ENCODE measurements at places on chromosomes 7 and 10.

GRCh38 chr10:60236869-60237524, 152.7 kb downstream of the ANK3 start:
- peak; percentile 60 for DNase-seq

GRCh38 chr10:72597897-72598296, 28.0 kb downstream of the MICU1 start:
- peak; percentile 40 for DNase-seq

DNA sequence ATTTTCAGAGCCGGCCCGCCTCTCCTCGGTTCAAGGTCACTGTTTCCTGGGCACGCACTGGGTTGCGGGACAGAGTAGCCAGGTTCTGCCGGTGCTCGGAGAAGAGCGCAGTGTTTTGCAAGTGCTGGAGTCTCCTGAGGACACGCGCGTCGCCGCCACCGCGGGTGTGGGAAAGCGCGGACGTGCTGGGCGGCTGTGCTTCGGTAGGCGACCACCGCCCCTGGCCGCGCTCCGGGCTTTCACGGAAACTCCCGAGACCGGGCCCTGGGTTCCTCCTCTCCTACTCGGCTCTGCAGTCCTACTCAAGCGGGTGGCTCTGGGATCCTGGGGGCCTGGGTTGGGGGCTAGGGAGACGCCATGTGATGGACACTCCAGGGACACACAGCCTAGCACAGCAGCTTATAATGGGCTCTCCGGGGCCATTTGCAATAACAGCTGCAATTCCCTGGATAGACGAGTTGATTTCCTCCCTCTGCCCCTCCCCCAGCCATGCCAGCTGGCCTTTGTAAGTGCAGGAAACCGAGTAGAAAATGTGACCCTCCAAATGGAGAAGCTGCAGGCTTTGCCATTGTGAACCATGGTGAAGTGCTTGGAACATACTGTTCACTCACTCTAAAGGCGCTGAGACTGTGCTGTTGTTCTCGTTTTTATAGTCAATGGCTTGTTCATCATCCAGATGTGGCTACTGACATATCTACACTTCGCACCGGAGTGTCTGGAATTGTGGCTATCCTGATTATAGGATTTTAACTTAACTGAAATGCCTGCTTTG, 2.1 kb downstream of the FRAT1 start:
- no peak for DNase-seq

DNA sequence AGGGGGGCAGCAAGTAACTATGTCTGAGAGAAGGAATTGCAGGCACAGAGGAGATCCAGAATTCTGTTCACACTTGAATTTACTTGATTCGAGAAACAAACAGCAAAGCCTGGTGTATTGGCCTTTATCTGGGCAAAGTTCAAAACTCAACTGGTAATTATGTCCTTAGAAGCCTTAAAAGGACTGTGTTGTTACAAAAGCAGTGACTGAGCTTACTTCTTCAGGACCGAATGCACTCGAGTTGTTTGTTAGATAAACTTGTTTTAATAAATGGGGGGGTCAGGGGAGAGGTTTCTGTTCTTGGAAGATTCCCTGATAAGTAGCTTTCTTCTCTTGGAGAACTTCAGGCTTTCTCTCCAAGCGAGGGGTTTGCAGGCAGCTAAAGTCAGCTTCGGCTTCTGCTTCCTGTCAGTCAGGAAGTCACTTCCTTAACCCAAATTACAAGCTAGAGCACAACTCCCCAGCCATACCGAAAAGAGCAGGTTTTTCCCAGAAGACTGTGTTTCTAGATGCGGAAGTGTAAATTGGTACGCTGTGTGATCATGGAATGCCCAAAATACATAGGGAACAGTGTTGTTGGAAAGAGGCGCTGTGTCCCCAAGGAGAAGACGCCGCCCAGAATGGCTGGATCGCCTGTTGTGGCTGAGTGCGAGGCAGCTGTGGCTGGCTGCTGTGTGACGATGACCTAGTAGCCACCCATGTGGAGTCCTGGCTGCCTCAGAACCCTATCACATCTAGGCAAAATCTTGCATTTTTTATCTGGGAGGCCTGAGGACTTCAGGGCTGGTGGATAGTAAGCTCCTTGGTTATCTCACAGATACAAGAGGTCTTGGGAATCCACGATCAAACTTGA, 110.4 kb downstream of the TCF7L2 start:
- DNase-seq, result peak; percentile 64

GRCh38 chr7:84629640-84630318, 435.2 kb upstream of the SEMA3A start:
- DNase-seq, result no peak

- DNase-seq, result no peak
These were observed 83.1 kb downstream of the LRRN3 start for GRCh38 chr7:111173990-111174389.

DNA sequence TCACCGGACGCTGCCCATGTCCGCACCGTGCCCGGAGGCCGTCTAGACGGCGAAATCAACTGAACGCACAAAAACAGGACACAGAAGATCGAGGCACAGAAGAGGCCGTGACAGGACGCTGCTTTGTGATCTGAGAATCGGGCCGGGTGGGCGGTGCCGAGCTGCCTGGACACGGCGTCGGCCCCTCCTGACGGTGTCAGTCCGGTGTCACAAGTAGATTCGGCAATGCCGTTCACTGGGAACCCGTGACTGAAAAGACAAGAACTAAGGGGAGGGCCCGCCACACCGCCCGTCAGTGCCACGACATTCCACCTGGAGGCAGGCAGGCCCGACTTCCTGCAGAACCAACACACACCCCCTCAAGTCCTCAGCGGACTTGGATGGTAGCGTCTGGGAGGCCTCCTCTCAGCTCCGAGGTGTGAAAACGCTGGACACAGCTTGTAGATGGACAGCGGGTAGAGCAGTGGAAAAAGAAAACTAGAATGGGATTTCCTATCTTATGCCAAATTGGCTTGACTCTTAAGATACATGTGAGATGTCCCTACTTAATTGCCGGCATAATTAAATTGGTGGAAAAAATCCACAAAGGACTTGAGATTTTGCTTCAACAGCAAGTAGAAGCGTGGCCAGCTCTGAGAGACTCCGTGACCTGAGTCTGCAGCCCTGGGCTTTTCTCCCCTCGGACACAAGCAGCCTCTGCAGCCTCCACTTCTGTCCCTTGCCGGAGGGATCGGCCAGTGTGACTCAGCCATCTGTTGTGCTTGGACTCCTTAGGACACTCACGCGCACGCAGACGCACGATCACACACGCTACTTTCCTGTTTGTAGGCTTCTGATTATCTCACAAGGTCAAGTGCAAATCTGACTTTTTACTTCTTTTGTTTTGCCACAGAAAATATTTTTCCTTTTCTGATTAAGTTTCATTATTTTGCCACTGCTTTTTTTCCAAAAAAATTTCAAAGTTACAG, 269.0 kb downstream of the DIP2C start:
- no peak for DNase-seq

GRCh38 chr10:52348037-52348564, 34.0 kb downstream of the DKK1 start:
- DNase-seq, result no peak

DNA sequence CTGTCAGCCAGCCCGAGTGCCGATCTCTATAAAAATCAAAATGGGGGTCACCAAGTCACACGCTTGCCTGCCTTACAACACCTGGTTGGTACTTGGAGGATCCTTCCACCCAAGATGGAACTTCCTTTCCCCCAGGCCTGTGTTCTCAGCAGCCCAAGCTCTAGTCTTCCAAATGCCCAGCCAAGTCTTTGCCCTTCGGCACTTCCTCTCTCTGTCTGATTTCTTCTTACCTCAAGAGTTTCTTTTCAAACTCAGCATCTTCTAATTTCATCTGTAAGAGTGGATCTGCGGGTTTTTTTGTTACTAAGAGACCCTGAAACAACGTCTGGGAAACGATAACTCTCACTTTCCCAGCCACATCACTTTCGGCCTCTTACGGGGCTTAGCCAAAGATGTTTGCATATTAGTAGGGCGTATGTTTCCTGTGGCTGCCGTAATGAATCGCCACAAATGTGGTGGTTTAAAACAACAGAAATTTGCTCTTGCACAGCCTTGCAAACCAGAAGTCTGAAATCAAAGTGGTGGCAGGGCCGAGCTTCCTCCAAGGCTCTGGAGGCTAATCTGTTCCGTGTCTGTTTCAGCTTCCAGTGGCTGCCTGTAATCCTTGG, 219.9 kb downstream of the TCF7L2 start:
- DNase-seq, result no peak

DNA sequence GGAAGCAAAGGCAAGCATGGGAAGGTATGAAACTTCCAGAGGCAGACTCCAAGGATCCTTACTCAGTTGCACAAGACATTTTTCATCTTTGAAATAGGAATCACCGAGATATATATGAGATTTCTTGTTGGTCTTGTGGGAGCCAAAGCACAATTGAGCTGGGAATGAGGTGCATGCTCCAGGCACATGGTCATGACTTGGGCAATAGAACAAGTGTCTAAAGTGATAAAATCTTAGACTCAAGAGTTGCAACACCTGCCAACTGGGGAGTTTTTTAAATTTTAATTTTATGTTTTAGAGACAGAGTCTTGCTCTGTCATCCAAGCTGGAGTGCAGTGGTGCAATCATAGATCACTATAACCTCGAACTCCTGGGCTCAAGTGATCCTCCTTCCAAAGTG, 169.5 kb upstream of the ADCY1 start:
- no peak for DNase-seq

GRCh38 chr7:15218261-15218660, 315.7 kb upstream of the DGKB start:
- no peak for DNase-seq

- no peak for DNase-seq
These were observed 204.7 kb downstream of the SEMA3D start for GRCh38 chr7:84982199-84982598.

DNA sequence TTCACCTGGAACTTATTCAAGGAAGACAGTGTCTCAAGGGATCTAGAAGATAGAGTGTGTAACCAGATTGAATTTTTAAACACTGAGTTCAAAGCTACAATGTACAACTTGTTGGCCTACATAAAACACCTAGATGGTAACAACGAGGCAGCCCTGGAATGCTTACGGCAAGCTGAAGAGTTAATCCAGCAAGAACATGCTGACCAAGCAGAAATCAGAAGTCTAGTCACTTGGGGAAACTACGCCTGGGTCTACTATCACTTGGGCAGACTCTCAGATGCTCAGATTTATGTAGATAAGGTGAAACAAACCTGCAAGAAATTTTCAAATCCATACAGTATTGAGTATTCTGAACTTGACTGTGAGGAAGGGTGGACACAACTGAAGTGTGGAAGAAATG, 10.9 kb downstream of the IFIT3 start:
- no peak for DNase-seq

DNA sequence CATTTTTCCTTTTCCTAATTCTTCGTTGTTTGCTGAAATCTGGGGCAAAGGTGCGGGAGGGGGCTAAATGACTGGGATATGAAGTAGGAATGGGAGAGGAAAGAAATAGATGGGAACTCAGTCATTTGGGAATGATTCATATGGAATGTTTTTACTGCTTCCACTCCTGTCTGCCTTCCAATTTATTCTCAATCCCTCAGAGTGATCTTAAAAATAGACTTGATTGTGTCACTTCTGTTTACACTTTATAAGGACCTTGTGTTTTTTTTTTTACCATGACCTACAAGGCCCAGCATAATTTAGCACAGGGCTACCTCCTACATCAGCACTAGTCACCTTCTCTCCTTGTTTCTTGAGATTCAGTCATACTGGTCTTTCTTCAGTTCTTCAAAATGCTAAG, 97.9 kb downstream of the PTEN start:
- peak; percentile 49 for DNase-seq

- DNase-seq, result peak; percentile 60
These were observed 5.4 kb upstream of the YWHAG start for GRCh38 chr7:76364198-76364584.

- no peak for DNase-seq
These were observed 124.7 kb downstream of the NRBF2 start for GRCh38 chr10:63257778-63258177.

DNA sequence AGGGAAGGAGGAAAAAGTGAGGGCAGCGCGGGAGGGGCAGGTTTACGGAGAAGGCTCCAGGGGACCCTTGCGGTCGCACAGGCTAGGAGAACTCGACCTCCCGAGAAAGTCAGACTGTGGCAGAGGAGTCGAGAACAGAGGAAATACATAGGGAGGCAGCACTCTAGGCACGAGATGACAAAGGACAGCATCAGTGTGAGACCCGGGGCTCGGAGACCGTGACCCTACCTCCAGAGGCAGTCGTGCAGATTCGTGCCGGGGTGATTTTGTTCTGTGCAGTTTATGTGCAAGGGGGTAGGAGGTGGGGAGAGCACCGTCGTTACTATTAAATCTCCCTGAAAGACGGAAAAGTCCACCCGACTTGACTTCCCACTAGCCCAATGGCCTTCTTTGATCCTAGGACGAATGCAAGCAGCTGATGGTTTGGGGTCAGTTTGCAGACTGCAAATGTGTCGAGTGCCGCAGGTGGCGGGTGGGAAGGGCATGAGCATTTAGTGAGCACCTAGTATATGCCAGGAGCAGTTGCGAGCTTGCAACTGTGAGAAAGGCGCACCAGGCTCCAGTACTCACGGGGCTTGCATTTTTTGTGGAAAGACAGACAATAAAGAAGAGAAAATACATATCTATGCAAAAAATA, 674 bp upstream of the OSBPL3 start:
- DNase-seq, result peak; percentile 20

GRCh38 chr10:77419979-77420378, 217.6 kb downstream of the KCNMA1 start:
- no peak for DNase-seq

GRCh38 chr7:30898411-30898810, 13.2 kb upstream of the AQP1 start:
- no peak for DNase-seq

GRCh38 chr7:74104702-74105101, 21.1 kb downstream of the LIMK1 start:
- no peak for DNase-seq

GRCh38 chr7:3673524-3673923, 372.5 kb downstream of the SDK1 start:
- DNase-seq, result no peak

DNA sequence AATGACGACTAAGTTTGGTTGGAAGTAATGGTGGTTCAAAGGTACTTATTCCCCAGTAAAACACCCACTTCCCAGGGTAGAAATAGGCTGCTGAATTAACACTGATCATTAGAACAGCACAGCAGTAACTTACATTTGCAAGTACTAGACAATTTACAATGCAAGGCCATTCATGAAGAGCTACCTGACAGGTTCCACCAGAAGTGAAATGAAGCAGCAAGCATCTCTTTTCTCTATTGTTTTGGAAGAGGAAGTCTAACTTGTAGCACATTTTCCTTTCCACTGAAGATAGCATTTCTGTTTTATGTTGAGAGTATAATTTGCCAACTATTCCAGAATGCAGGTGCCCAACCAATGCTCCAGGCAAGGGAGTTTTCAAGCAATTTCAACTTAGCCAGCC, 145.9 kb downstream of the CREB5 start:
- DNase-seq, result no peak

GRCh38 chr10:95820363-95820762, 64.4 kb downstream of the ENTPD1 start:
- no peak for DNase-seq

DNA sequence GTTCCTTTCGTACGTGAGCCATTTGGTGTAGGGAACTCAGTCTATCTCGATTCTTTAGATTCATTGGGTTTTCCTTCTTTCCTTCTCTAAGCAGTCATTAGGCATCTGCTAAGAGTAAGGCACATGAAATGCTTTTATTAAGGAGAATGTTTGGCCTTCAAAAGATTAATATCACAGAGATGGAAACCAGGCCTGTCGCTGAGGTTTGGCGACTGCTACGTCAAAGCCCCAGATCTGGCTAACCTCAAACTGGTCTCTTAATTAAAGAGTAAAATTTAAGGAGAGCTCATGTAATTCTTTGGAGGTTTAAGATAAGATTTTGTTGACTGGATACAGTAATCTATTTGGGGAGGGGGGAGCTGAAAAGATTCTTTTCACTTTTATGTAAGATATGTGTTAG, 189.8 kb downstream of the JCAD start:
- no peak for DNase-seq

GRCh38 chr7:72709909-72710308, 118.1 kb downstream of the TYW1B start:
- DNase-seq, result no peak

Measured in AG20443 (cell line).